ENCODE measurements at places on chromosomes 4 and X.

DNA sequence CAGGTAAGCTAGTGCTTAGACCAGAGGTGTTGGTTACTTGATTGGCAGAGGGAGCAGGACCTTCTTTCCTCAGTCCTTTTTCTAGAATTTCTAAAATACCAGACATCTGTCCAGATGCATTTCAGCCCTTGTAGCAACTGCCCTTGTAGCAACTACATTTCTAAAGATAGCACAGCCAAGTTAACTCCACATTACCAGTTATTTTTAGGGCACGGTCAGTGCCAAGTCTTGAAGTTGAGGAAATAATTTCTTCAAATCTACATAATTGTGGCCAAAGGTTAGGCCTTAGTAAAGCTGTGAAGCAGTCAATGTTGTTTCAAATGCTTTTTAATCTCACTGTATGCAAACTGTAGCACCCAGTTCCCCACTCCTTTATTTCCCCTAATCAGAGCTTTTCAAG lies 62.9 kb downstream of the MID1IP1 start:
- DNase-seq: peak; percentile 20

GRCh38 chrX:66071126-66071525 lies 31.2 kb upstream of the VSIG4 start:
- no peak for DNase-seq

GRCh38 chr4:139530833-139531427 lies 25.1 kb downstream of the SETD7 start:
- no peak for DNase-seq

- peak; percentile 60 for DNase-seq
These were observed at the start of gene PALLD for GRCh38 chr4:168496834-168497233. PALLD (plus strand) TSS chr4:168497052.

- no peak for DNase-seq
These were observed 55.7 kb downstream of the DCHS2 start for GRCh38 chr4:154435895-154436294.

DNA sequence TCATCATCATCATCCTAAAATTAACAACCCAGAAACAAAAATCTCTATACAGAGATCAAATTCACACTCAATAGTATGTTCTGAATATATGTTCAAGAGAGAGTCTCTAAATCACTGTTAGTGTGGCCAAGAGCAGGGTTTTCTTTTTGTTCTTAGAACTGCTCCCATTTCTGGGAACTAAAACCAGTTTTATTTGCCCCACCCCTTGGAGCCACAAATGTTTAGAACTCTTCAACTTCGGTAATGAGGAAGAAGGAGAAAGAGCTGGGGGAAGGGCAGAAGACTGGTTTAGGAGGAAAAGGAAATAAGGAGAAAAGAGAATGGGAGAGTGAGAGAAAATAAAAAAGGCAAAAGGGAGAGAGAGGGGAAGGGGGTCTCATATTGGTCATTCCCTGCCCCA lies 32.3 kb downstream of the CYBB start:
- no peak for DNase-seq

- DNase-seq: no peak
These were observed 32.3 kb upstream of the ASMTL start for GRCh38 chrX:1485033-1485432.

GRCh38 chrX:153312842-153313241 lies 8.7 kb downstream of the PNMA6F start:
- DNase-seq: no peak

- DNase-seq: no peak
These were observed 483.5 kb downstream of the ACTRT1 start for GRCh38 chrX:127568691-127569090.

DNA sequence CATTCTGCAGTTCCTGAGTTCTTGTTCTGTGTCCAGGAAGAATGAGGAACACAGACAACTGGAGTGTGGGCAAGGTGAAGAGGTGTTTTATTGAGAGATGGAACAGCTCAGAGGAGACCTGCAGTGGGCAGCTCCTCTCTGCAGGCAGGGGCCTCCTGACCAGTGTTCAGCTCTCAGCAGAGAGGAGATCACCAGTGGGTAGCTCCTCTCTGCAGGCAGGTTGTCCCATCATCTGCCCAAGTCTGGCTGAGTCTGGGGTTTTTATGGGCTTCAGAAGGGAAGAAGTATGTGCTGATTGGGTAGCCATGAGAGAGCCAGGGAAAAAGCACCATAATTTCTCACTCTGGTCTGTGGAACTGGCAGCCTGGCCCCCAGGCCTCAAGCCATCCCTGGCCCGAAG lies 56.0 kb upstream of the RASGEF1B start:
- DNase-seq: no peak

DNA sequence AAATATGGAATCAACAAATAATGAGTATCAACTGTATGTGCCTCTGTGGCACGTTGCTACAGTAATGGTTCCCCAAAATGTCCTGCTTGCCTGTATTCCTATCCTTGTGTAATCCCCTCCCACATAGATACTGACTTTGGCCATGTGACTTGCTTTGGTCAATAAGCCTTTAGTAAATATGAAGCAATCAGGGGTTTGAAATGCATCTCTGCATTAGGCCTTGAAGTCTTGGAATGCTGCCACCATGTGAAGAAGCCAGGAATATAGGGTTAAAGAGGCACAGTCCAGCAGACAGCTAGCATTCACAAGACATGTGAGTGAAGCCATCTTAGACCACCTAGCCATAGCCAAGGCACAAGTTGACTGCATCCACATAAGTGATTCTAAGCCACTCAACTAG lies 190.9 kb downstream of the GABRB1 start:
- DNase-seq: peak; percentile 22

DNA sequence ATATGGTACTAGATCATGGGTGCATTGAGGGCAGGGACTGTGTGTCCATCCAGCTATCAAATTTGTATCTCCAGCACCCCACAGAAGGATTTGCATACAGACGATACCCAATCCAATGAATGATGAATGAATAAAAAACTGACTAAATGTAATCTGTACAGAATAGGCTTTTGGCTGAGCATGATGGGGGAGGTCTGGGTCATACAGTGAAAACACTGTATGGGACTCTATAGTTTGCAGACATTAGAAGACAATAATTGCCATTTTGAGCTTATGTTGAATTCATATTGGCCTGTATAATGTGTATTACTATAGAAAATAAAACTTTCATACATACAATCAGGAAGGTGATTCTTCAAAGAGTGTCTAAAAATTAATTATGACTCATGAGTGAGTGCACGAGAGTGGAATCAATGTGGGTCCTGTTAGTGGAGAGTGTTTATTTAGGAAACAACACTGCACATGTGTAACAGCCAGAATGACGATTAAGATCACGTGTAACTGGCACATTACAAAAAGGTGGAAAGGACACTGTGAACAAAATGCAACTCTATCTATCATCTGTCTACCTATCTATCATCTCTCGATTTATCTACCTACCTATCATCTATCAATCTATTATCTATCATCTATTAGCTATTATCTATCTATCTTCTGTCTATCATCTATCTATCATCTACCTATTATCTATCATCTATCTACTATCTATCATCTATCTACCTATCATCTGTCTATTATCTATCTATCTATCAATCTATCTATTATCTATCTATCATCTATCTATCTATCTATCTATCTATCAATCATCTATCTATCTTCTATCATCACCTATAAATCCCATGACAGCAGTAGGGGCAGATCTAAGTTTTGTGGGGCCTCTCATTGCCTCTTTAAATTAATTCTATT lies 201.3 kb downstream of the PTTG2 start:
- peak; percentile 31 for DNase-seq

GRCh38 chrX:150502979-150503897 lies 65.2 kb upstream of the MTM1 start:
- DNase-seq: no peak

GRCh38 chr4:1683261-1683735 lies 815 bp downstream of the FAM53A start:
- peak; percentile 88 for DNase-seq

DNA sequence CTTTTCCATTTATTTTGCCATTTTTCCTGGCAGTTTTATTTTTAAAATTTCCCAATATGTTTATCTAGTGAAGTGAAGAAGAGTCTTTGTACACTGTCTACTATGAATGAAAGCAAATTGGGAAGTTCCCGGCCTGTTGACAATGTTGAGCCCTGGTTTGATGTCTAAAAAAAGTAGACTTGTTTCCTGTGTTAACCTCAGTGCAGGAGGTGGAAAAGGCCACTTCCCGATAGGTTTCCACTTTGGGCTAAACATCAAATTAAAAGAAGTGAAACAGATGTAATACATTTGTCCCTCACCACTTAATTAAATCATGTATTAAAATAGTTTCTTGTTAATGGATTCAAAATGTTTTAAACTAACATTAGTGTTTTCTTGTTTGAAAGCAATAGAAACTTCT lies 30.0 kb downstream of the BBS12 start:
- DNase-seq: no peak

GRCh38 chr4:57077550-57078343 lies 32.4 kb downstream of the IGFBP7 start:
- DNase-seq: peak; percentile 79

DNA sequence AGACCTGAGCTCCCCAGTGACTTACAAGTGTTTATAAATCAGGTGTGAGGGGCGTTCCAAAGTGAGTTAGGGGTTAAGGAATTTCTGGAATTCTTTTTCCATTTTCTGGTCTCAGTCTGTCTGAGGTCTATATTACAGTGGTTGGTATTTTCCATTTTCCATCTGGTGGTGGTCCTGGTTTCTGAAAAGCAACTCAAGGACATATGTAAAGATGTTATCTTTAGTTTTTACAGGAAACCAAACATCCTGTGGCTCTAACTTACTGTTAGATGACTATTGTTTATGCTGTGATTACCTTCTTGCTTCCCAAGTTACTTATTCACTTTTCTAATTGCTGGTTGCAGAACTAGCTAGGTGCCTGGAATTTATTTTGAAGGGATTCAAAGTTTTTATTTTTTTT lies 53.5 kb upstream of the IL21 start:
- no peak for DNase-seq

- no peak for DNase-seq
These were observed 90.0 kb downstream of the SORBS2 start for GRCh38 chr4:185722029-185722316.

DNA sequence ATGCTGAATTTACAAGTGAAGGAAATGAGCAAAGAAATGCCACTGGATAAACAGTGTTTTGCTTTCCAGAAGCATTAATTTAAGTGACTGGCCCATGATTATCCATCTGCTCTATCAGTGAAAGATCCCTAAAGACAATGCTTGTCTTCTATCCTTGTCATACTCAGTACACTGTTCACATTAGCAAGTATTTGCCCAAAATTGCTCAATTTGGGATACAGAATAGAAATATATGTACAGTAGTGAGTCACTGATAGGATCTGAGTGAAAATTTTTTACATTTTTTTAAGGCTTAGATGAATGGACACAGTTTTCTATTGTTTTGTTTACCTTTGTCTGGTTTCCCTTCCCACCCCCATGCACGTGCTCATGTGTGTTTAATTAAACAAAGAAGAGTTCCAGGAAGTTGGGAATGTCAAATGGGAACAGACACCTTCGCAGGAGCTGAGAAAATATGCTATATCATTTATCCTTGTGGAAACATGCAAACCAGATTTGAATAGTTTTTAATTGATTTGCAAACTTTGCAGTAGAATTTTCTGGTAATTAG lies 656.3 kb downstream of the RPA4 start:
- peak; percentile 2 for DNase-seq

DNA sequence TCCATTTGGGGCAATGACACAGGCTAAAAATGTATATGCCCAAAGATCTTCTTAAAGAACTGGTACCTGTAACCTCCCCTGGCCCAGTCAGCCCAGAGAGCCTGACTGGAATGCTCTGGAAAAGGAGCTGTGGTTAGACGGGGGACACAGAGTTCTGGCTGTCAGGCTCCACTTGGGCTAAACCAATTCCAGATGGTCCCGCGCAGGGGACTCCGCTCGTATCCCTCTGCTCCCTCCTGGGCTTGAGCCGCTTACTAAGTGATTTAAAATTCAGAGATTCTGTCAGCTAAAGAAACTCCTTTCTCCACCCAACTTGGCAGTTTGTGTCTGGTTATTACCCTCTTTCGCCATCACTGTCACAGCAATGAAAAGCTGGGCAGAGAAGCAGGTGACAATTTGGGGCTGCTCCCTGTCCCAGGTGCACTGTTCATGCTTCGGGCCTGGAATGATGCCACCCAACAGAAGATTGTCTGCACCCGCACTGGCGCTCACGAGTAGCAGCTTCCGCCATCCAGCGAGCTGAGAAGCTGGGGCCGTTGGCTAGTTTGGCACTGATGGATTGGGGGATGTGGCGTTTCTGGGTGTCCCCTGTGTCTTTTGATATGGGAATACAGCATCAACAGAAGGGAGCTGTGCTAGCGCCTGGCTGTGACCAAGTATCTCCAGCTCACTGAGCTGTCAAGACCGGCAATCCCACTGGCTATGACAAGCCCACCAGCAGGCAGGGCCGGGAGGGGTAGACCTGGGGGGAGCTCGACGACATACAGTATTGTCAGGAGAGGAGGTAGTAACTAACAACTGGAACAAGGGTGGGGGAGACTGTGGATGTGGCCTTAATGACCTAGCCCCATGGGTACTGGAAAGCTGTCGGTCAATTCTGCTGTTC lies 6.7 kb upstream of the IRAK1 start:
- no peak for DNase-seq

DNA sequence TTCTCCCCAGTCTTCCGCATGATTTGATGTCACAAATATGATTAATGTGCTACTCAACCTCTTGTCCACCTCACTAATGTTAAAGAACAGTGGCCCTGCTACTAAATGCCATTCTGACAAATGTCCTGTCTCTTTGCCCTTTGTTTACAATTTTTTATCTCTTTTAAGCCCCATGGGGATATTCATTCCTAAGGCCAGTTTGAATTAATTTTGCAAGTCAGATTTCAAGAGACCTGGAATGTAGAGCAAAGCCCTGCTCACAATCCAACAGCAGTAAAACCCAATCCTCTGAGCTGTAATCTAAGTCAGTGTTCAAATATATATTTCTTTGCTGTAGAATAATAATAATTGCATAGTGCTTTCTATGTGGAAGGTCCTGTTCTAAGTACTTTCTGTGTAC lies 81.2 kb downstream of the LDB2 start:
- no peak for DNase-seq

DNA sequence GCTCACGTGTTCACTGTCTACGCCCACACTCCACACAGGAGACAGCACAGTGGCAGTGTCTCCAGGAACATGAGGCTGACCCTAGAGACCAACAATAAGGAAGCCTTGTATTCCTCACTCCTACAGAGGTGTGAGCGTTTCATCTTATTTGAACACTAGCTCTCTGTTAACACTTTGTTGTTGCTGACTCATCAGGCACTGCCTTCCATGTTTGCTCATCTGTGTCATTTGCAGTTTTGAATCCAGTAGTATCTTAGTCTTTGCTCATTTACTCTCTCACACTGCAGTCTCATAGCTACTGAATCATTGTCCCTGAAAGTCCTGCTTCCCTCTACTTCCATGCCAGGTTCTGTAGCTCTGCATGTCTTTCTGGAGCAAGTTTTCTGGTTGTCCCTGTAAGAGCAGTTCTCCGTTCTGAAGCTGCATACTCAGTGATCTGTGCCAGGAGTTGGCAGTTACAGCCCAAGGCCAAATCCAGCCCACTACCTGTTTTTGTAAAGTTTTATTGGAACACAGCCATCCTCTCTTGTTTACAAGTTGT lies 80.3 kb upstream of the DCLK2 start:
- DNase-seq: peak; percentile 60

All from IMR-90 (cell line).